NCI-H526 (cell line): ENCODE measurements at places on chromosomes 12 and 14.

- no peak for DNase-seq
Observed at GRCh38 chr12:28068467-28068866, 95.9 kb upstream of the PTHLH start.

GRCh38 chr12:11509326-11509725, 114.0 kb upstream of the PRB2 start:
- DNase-seq, result no peak

DNA sequence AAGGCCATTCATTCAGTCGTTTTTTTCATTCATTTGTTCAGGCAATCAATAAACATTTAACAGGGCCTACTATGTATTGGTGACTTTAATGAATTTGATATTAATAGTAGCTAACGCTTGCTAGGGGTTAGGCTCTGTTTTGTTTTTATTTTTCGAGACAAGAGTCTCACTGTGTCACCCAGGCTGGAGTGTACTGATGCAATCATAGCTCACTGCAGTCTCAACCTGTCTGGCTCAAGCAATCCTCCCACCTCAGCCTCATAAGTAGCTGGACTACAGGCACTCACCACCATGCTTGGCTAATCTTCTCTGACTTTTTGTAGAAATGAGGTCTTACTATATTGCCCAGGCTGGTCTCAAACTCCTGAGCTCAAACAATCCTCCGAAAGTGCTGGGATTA, 25.6 kb upstream of the MED13L start:
- DNase-seq, result no peak

GRCh38 chr12:67917811-67918210, 71.4 kb upstream of the IFNG-AS1 start:
- DNase-seq, result no peak

GRCh38 chr14:52960627-52961026, 9.8 kb upstream of the FERMT2 start:
- DNase-seq, result no peak

DNA sequence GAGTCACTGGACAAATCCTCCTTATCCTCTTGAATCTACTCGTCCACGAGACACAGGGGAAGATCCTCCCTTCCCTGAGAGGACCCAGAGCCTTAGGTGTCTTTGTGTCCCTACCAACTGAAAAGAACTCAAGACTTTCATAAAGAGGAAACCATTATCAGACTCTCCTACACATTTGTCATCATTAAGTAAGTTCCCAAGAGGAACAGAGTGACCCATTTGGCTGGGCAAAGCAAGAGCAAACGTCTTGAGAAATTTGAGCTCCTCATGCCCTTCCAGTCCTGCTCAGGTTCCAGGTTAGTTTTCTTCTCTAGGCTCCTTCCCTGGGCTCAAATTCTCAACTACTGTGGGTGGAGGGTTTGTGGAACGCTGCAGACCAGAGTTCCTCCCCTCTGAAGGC, 5.7 kb downstream of the MLF2 start:
- DNase-seq, result no peak

DNA sequence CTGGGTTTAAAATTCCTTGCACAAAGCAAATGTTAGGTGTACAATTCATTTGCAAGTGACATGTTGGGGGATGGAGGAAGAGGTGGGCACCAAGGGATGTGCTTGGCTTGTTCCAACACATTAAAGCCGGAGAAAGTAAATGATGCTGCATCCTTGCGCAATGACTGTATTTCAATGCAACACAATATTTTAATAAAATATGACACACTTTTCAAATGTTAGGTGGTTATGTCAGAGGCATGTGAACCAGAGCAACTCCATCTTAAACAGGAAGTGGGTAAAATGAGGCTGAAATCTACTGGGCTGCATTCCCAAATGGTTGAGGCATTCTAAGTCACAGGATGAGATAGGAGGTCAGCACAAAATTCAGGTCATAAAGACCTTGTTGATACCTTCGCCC, 53.6 kb upstream of the ARHGAP5 start:
- DNase-seq, result no peak

GRCh38 chr12:24014915-24015832, 65.7 kb upstream of the SOX5 start:
- no peak for DNase-seq

DNA sequence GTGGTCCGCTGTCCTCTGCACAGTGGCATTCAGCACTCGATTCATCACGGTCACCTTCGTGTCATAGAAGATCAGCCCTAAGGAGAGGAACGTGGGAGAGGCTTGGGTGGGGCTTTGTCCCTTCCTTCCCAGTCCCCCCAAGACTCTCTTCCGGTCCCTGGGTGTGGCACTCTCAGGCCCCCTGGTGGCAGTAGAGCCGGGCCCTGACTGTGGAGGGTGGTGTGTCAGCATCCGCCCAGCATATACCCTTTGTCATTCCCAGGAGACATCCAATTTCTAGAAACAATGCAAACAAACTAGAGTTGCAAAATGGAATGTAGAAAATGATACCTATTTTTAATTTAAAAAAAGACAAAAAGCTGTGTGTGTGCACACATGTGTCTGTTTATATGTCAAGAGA, 45.0 kb downstream of the TRAFD1 start:
- no peak for DNase-seq

- DNase-seq, result peak; percentile 79
Observed at GRCh38 chr14:50830044-50830931, 674 bp downstream of the NIN start.

GRCh38 chr12:55744340-55745030, 1.6 kb downstream of the GDF11 start:
- DNase-seq, result no peak

GRCh38 chr14:21965042-21965441, 291.4 kb upstream of the OR4E1 start:
- DNase-seq, result no peak
